ENCODE measurements at places on chromosomes 4 and X.

GRCh38 chr4:140359562-140360427 lies 13.7 kb upstream of the SCOC start:
- DNase-seq, result peak; percentile 14

- peak; percentile 96 for DNase-seq
Measured at GRCh38 chr4:73069338-73070073, at the start of gene COX18. COX18 (minus strand) TSS chr4:73069716; CDS start chr4:73069649, 67 bp downstream.

GRCh38 chr4:67714248-67714583 lies 13.3 kb upstream of the UBA6 start:
- no peak for DNase-seq

DNA sequence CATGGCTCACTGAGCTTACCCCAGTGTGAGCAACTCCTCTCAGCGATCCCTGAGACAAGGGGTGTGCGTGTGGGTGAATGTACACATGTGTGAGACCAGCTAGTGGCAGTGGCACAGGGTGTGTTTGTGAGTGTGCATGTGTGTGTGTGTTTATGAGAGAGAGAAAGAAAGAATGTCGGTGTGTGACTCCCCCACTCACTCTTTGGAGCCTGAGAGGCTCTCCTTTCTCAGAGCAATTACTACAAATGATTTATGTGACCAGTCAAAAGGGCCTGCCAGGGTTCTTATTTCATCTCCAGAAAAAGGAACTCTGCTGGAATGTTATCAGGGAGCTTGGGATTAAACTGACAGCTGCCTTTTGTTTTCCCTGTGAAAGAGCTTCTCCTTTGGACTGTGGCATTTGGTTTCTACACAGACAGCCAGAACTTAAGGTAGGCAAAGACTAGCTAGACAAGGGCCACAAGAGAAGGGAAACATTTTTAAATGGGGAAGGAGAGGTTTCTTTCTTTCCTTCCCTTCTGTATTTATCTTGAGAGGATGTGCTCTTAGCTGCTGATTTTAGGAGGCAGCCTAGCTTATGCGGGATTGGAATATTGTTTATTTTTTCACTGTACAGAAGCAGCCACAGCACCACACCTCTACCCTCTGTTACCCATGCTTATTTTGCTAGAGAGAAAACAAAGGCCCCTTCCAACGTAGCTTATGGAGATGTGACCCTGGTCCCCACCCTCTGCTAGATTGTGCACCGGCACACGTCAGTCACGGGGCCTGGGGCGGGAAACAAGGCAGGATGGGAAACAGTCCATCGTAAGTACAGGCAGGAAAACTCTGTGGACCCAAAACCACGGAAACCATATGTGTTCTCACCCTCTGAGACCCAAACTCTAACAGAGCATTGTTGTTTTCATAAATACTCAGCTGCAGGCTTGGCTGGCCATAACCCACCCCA lies 143.5 kb downstream of the MGST2 start:
- no peak for DNase-seq

DNA sequence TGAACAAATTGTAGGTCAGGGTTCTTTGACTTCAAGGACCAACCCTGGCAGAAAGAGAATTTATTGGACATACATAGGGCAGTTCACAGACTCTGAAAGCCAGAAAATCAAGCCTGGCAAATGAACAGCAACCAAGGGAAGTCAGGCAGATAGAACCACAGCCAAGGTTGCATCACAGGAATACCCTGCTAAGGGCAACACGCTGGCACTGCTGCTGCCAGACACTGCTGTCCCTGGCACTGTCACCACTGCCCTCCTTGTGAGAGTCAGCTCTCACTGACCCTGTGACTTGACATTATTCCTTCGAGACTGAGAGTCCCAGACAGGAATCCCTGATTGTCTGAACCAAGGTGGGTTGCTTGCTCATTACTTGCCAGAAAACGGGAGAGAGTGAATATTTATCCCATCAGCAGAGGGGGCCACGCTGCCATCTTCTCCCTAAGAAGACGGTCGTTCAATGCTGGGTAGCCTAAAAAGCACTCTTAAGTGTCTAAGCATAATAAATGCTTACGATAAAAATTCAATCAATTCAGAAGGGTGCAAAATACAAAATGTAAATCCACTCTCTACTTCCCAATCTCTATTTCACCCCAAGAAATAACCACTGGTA lies 23.2 kb upstream of the PTTG2 start:
- DNase-seq, result no peak

DNA sequence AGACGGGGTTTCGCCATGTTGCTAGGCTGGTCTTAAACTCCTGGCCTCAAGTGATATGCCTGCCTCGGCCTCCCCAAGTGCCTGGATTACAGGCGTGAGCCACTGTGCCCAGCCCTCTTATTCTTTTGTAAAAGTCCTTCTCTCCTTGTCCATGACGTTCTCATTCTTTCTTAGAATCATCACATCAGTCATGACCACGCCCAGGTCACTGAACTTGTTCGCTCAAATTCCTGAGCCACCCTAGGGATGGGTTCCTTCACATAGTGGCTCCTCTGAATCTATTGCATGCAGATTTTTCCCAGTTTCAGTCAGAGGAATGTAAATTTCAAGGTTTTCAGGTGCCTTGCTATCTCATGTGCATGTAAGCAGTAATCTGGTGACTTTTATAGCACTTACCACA lies 15.7 kb downstream of the JADE1 start:
- DNase-seq, result no peak

DNA sequence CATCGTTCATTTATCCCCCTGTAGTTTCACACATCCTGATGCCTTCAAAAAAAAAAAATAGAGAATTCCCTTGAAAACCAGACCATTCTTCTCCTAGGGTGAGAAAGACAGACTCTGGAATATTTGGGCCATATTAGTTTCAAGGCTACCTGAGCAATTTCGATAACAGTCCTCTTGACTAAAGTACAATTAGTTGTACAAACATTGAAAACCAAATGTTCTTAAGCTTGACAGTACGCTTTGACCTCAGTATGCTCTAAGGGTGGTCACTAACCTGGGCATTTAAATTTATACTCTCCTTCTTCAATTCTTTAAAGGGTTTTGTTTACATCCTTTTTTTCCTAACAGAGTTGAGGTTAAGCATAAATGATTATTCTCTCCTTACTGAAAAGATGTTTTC lies 364.6 kb upstream of the FTHL17 start:
- DNase-seq, result no peak

- DNase-seq, result no peak
Measured at GRCh38 chrX:133294126-133294525, 76.0 kb upstream of the TFDP3 start.

- no peak for DNase-seq
Measured at GRCh38 chrX:84479086-84479485, 23.2 kb downstream of the HDX start.

GRCh38 chr4:185205697-185206342 lies 2.0 kb upstream of the CFAP97 start:
- no peak for DNase-seq

DNA sequence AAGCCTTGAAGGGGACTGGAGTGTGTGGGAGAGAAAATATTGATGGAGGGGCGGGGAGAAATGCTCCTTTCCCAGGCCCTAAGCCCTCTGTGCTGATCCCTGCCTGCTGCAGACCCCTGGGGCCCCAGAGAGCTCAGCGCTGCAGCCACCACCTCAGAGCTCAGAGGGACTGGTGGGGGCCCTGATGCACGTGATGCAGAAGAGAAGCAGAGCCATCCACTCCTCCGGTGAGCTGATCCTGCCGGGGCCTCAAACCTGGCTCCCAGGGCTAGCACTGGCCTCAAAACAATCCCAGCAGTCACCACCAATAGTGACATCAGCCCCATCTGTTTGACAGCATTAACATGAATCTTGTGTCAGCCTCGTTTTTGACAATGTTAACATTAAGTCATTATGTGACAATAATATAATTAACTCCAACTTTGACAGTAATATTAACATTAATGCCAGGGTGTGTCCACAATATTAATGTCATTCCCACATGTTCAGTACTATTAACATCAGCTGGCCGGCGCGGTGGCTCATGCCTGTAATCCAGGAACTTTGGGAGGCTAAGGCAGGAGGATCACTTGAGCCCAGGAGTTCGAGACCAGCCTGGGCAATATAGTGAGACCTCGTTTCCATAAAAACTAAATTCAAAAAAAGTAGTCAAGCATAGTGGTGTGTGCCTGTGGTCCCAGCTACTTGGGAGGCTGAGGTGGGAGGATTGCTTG lies 5.8 kb downstream of the WAS start:
- DNase-seq, result no peak

GRCh38 chr4:11931266-11931820 lies 502.6 kb upstream of the HS3ST1 start:
- no peak for DNase-seq

DNA sequence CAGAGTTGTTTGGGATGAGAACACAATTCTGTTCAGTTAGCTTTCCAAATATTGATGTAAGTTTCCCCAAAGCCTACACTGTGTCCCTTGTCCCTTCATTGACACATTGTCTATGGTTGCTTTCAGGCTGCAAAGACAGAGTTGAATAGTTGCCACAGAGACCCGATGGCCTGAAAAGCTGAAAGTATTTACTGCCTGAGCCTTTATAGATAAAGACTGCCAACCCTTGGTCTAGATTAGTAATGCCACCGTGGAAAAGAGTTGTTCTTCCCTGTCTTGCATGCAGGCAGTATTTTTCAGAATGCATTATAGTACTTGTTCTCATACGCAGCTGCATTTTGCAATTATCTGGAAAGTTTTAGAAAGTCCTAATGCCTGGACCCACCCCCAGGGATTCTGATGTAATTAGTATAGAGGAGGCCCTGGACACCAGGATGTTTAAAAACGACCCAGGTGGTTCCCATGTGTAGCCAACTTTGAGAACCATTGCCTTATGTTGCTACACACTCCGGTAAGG lies 180.8 kb downstream of the FRMPD4 start:
- no peak for DNase-seq
